NCI-H2171 (cell line): ENCODE measurements at places on chromosomes 13 and 19.

GRCh38 chr13:44605275-44605674 is 29.1 kb upstream of the TSC22D1 start:
- no peak for DNase-seq

DNA sequence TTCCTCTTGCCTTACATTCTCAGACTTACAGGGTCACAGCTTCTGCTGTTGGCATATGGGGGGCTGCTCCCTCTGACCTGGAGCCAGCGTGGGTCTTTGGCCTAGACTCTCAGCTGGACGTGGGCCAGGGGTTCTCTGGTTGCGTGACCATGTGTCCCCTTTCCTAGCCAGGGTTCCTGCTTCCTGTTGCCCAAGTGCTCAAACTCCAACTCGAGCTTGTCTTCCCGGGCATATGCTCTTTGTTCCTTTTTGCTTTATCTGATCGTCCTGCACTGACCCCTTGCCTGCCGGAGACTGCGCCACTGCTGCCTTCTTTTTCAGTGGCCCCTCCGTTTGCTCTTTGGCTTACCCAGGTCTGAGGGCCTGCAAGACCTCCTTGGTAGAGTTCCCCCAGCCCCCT is 25.3 kb upstream of the GPR183 start:
- DNase-seq: no peak

- no peak for DNase-seq
Observed at GRCh38 chr19:48495396-48495795, 16.2 kb downstream of the LMTK3 start.

DNA sequence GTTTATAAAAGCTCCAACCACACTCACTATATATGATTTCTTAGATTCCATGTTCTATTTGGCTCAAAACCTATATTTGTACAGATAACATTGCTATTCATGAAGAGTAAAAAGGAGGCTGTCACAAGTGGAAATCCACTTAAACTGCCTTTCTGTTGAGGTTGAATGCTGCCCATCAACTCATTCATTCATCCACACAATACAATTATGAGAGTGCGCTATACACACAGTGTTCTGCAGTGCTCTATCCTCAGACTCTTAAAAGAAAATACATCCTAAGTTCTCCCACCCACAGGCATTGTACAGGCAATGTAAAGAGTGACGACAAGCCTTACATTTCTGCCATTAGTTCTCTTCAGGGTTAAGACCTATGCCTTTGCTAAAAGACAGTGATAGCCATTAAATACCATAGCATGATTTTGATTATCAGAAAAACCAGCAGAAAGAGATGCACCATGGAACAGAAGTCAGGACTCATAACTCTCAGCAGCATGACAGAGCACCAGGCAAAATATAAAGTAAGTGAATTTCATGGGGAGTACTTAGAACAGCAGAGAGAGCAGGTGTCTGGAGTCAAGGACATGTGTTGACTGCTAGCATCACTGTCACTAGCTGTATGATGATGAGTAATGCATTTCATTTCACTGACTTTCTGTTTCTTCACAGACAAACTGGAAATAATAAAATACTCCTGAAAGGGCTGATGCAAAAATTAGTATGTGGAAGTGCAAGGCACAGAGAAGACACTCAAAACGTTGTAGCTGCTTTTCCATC is 218.0 kb downstream of the RBM26 start:
- DNase-seq: no peak

- peak; percentile 16 for DNase-seq
Observed at GRCh38 chr13:69324090-69324886, 783.3 kb upstream of the ATXN8OS start.

DNA sequence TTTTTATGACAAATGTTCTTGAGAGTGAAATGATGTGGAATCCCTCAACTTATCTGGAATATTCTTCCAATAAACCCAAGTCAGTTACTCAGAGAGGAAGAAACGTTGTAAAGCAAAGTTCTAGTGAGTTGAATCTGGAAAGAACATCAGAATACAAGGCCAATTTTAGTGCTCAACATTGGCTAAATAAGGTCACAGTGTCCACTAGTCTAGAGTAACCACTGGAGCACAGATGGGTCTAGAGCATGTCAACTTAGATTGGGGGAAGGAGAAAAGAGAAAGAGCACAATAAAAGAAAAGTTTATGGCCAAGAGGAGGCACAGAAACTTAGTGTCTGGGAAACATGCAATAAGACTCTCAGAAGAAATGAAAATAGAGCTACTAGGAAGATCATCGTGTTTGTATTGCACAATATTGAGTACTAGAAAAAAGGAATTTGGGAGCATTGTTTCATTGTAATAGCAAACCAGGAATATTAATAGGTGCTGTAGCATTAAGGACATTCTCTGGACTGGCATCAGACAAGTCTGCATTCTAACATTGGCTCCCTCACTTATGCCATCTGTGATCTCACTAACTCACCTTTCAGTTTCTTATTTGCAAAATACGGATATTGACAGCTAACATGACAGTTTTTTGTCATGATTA is 1318.5 kb downstream of the PCDH9 start:
- DNase-seq: no peak

DNA sequence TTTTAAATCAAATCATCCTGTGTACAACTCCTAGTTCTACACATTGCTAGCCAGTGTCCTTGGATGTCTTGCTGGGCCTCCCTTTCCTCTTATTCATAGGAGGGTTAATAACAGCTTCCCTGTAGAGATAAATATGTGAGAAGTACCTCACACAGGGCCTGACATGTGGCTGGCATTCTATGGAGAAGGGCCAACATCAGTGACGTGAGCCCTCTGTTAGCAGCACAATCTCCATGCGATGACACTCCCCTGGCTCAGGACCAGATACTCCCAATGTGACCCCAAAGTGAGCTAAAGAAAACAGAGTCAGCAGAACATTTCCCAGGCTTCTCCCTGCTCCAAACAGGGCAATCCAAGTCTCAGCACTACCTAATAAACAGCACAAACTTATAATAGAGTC is 818.4 kb downstream of the DIAPH3 start:
- no peak for DNase-seq

DNA sequence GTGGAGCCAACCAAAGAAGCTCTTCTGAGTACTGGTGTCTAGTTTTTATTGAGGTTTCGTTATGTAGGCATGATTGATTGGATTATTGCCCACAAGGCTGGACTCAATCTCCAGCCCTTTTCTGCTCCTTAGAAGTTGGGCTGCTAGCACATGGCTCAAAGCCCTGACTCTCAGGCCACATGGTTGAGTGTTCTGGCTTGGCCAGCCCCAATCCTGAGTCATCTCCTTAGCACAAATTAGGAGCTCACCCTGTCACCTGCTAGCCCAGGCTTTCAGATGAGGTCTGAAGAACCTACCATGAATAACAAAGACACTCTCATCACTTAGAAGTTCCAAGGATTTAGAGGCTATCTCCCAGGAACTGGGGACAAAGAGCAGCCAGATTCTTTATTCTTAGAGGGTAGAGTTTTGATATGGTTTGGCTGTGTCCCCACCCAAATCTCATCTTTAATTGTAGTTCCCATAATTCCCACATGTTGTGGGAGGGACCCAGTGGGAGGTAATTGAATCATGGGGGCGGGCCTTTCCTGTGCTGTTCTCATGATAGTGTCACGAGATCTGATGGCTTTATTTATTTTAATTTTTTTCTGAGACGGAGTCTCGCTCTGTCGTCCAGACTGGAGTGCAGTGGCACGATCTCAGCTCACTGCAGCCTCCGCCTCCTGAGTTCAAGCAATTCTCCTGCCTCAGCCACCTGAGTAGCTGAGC is 11.3 kb downstream of the DPY19L3 start:
- no peak for DNase-seq

DNA sequence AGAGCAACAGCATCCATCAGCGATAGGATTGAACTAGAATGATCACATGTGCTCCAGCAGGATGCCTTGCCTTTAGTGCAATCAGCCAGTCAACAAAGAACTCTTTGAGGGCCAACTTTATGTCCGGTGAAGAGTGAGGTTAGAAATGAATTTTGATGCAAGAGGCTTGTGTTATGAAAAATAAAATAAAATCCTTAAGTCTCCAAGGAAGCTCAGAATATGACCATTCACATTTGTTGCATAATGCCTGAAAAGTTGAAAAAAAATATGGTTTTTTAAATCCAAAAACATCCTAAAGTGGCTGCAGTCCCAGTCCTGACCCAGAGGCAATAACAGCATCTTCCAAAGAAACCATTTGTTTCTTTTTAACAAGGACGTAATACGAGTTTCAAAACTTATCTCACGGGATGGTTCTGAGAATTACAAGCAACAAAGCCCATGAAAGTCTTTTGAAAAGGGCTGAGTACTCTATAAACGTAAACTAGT is 61.3 kb downstream of the DCLK1 start:
- no peak for DNase-seq

DNA sequence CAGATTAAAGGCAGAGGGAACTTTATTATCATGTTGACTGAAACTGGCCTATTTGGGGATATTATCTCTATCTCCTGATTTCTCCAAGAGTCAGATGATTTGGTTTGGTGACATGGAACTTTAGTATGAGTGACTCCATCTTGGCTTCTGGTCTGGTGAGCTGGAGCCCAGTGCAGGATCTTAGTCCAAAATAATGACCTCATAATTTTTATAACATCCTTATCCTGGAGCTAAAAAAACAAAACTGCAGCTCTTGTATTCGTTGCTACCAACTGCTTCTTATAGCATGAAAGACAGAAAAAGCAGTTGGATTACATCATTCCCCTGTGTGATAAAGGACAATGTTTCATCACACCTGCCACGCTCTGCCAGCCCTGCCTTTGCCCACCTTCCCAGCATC is 39.3 kb upstream of the RNF17 start:
- DNase-seq: no peak

DNA sequence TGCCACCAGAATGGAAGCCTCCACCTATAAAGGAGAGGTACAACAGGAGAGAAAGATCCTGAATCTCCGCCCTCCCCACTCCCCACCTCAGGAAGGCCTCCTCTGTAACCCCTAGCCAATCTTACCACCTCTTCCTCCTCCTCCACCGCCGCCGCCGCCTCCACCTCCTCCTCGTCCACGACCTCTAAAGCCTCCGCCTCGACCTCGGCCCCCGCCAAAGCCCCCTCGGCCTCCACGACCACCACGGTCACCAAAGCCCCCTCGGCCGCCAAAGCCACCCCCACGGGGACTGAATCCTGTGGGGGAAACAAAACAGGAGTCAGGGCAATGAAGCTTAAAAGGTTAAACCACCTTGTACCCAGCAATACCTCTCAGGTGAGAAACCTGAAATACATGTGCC is 5.7 kb downstream of the FBL start:
- no peak for DNase-seq

- no peak for DNase-seq
Observed at GRCh38 chr13:106095919-106096318, 439.5 kb downstream of the EFNB2 start.

- no peak for DNase-seq
Observed at GRCh38 chr19:18951721-18952281, 10.8 kb upstream of the HOMER3 start.

DNA sequence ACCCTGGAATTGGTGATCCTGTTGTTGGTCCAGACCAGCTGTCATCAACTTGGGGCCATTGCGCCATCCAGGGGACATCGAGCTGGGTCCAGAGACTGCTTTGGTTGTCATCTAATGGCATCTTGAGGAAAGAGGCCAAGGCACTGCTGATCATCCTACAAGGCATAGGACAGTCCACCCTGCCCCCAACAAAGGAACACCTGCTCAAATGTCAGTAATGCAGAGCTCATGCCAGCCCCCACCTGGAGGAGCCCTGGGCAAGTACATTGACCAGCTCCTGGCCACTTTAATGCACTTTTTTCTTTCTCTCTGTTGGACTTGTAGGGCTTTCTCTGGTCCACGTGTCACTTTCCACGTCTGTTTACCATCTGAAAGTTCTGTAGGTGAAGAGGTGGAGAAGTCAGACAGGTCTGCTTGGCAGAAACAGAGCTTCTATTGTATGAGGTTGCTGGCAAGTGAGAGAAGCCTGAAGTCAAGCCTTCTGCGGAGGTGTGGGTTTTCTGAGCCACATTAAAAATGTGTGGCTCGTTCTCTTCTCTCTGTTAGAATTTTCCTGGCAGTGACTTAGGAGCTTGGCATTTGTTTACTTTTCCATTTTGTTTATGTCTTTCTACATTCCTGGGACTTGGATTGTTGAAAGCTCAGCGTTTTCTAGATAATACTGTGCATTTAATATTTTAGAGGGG is 124.0 kb upstream of the RNF113B start:
- no peak for DNase-seq

DNA sequence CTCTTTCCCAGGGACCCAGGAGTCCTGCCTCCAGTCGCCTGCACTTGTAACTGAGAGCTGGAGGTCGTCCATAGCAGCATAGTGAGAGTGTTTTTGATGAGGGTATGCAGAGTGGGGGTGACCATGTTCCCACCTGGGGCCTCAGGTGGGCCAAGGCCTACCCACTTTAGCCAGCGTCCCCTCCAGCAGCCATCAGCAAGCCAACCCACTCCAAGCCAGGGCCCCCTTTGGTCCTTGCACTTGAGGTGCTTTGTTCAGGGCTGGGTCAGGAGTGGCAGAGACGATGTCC is 11.9 kb upstream of the SMG9 start:
- DNase-seq: no peak

DNA sequence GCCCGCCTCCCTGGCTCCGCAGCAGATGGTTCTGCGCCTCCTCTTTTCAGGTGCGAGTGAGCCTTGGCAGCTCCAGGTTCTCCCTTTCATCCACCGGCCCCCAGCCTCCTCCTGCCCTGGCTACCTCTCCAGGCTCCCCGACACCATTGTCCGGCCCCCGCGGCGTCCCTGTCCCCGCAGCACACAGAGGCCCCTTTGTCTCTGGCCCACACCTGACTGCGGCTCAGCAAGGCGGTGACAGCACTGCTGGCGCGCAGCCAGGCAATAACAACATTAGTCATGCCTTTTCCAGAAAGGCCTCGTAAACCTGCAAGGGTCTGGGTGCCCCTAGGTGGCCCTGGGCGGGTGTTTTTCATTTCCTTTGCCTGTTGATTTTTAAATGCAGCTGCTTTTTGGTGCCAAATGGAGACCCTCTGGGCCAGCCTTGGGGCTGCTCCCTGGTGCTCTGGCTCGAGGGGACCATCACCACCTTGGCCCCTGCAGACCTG is 73.2 kb upstream of the MEDAG start:
- DNase-seq: peak; percentile 64

GRCh38 chr19:38656171-38656981 is 8.9 kb downstream of the ACTN4 start:
- no peak for DNase-seq

- DNase-seq: no peak
Observed at GRCh38 chr19:50332244-50333038, 3.3 kb upstream of the KCNC3 start.

DNA sequence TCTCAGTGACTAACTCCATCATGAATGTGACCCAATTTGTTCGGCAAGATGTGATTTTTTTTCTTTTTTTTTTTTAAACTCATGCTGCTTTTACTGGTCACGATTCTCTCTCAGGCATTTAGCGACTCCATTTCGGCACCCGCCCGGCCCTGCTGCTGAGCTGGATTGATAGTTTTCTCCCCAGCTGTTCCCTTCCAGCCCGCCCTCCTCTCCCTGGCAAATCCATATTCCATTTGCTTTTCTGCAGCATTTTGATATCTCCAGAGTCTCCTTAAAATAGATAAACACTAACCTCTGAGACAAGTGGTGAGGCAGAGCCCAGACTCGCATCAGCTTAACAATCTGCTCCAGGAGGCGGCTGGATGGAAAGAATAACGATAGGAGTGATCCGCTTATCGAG is 55.5 kb upstream of the KATNAL1 start:
- no peak for DNase-seq
